Neural crest cell (in vitro differentiated cells): ENCODE measurements at places on chromosomes 2 and 18. TPM values are rescaled to one million over a fixed set of nuclear protein-coding genes. Genes with fewer than 3 reads are reported as not detected.
A peak's percentile ranks its signal among the peaks of the same experiment; 100 is the strongest.

DNA sequence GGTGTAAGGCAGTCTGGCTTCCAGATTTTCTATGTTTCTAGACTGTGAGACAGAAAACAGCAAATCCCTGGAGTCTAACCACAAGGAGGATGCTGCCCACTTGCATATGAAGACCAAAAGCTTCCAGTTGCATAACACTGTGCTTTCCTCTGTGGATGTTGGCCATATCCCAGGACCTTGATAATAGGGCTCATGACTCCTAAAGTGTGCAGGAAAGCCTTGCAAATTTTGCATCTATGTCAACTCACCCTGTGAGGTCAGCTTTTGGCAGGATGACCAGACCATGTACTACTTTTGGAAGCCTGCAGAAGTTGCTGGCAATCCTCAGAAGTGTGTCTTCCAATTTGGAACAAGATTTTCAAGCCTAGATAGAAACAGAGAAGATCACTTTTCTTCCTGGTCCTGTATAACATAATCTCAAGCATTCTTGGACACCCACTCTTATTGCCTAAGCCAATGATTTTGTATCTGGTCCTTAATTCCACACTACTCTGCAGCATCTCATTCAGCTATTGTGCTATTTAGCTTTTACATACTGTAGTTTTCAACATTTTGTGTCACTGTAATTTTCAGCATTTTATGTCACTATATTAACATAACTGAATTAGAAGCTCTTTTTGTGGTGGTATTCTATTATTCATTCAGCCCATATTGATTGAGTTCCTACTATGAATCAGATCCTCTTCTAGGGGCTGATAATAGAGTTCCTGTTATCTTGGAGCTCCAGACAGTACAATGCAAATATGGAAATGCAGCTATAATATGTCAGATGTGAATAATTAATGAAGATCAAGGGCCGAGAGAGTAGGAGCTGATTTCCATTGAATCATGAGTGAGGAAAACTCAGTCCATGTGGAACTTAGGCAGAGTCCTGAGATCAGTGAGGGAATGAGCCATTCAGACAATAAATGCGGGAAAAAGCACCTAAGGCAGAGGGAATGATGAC is 85.3 kb upstream of the RAB27B start:
- DNase-seq: no peak

GRCh38 chr2:205245652-205246051 is 436.6 kb upstream of the NRP2 start:
- no peak for DNase-seq

DNA sequence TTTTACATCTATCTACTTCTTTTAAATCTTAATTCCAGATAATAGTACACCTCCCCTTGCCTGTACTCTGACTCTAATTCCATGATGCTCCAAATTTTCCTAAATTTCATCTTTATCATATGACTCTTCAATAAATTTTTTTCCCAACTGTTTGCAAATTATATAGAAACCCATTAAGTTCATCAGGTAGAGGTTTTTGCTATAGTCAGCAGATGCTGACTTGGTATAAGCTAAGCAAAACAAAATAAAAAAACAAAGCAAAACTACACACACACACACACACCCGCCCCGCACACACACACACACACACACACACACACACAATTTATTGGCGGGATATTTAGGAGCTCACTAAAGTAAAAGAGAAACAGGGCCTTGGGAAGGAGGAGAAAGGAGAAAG is 1047.8 kb upstream of the FAM98A start:
- no peak for DNase-seq

GBX2 gene
- total RNA-seq: 21.3 and 21.9 TPM in 2 replicates

GRCh38 chr2:60963190-60963589 is 54.3 kb upstream of the PEX13 start:
- no peak for DNase-seq

GRCh38 chr2:136932700-136933099 is 167.4 kb downstream of the THSD7B start:
- DNase-seq: peak; percentile 21
